ENCODE measurements at places on chromosomes 7 and 10.

DNA sequence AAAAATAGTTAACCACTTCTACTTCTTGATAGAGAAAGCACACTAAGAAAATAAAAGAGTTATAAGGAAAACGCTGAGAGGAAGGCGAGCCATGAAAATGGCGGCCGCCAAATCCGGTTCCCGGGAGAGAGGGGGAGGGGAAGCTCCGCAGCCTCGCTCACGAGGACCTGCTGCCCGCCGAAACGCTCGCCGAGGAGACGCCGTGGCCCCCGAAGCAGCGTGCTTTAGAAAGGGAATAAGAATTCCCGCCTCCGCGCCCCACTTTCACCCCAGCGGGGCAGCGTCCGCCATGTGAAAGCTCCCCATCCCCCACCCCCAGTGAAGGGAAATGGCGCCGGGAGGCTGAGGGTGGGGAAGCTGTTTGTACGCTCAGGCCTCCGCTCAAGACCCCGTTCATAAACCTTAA, 505 bp downstream of the HNRNPA2B1 start:
- no peak for DNase-seq

DNA sequence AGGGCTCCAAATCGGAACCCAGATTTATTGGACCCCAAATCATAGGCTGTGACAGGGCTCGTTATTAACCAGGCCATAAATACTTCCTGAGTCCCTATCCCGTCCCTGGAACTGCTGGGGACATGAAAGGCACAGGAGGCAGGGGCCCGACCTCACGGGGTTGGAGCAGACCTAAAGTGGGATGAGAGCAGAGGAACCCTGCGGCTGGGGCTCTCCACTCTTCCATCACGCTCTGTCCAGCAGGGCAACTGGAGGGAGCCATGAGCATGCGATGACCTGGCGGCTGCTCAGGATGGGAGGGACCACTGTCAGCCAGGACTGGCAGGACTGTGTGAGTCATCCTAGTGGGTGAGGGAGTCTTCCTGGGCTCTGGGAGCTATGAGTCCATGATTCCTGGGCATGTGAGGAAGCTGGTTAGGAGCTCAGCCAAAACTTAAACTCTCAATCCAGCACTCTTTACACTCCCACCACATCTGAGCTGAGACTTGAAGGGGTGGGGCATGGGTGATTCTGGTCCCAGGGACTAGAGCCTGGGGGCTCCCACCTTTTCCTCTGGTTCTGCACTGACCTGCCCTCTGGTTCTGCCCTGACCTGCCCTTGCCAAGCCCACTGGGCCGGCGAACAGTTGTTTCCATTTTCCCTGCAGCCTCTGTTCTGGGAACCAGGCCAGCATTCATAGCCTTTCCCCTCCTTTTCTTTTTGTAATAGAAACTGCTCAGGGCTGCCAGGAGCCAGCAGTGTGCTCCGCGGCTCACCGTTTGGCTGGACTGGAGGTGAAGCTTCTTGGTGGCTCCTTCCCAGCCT, 47.1 kb downstream of the SYPL1 start:
- peak; percentile 74 for DNase-seq

GRCh38 chr7:66304536-66304935, 99.4 kb downstream of the TPST1 start:
- no peak for DNase-seq

GRCh38 chr10:109887243-109887642, 36.1 kb downstream of the XPNPEP1 start:
- no peak for DNase-seq

- DNase-seq = peak; percentile 96
Observed at GRCh38 chr7:1536743-1537534, 6.4 kb downstream of the MAFK start.

DNA sequence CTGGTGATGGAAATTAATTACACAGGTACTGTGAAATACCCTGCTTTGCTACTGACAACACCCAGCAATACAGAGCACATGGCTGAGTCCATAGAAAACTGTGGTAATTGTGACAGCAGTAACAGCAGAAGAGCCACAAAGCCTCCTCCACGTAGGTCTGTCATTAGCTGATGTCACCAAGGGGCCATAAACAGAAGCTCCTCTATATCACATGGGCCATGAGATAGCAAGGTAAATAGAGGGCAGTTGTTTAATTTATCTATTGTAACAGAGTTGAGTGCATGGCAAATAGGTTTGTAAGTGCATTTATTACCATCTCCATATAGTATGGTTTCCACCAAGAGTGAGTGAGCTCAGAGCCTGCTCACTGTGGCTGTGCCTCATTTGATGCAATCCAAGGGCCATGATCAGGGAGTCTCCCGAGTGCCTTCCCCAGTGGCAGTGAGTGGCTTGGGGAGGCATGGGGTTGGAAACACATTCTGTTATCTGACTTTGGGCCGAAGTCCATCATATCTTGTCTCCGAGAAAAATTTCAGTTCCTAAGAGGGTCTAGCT, 281.2 kb downstream of the SKAP2 start:
- DNase-seq = no peak

- no peak for DNase-seq
Observed at GRCh38 chr10:89670926-89671325, 25.9 kb upstream of the PANK1 start.

GRCh38 chr10:86372784-86373239, 6.2 kb upstream of the GRID1 start:
- DNase-seq = no peak

- DNase-seq = no peak
Observed at GRCh38 chr10:59085711-59086502, 90.5 kb upstream of the PHYHIPL start.

- no peak for DNase-seq
Observed at GRCh38 chr10:50432211-50433009, 181.1 kb upstream of the ASAH2 start.

- no peak for DNase-seq
Observed at GRCh38 chr10:51640120-51640819, 59.1 kb downstream of the CSTF2T start.

GRCh38 chr7:11638011-11638774, 193.8 kb downstream of the THSD7A start:
- DNase-seq = no peak

- DNase-seq = no peak
Observed at GRCh38 chr7:37198041-37198905, 250.4 kb downstream of the ELMO1 start.

GRCh38 chr10:119318411-119319160, 111.2 kb downstream of the GRK5 start:
- DNase-seq = no peak

DNA sequence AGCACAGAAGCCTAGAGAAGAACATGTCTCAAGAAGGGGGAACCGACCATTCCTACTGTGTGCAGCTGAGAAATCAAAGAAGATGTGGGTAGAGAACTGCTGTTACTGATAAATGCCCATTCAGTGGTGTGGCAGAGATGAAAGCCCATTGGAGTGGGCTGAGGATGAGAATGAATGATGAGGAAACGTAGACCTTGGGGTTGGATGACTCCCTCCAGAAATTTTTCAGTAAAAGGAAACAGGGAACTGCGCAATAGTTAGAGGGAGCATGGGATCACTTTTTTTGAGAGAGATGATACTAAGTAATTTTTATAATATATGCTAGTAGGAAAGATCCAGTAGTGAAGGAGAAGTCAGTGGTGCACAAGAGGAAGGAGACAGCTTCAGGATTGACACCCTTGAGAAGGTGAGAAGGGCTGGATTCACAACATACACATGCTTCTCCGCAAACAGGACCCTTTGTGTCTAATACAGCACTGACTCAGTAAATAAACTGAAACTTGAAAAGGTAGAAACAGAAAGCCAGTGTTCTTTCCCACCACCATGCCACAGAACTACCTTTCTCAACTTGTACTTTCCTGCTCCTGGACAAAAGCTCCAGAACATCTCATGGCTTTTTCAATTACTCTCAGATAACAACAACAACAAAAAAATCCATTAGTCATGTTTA, 104.7 kb upstream of the IL6 start:
- no peak for DNase-seq

DNA sequence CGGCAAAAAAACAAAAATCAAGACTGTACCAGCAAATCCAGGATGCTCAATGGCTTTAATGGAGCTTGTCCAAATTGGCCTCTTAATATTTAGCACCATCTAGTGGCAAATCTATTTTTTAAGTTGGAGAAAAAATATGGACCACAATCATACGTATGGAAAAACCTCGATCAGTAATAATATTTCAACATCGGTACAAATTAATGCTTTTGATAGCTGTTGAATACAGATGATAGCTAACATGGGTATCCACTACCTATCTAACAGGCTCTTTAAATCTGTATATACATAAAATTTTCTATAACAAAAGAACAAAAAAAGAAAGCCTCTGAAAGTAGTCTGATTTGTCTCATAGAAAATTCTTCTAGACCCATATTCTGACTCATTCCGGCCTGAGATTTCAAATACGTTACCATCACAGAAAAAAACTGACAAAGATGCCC, 29.2 kb downstream of the COA1 start:
- DNase-seq = peak; percentile 33

DNA sequence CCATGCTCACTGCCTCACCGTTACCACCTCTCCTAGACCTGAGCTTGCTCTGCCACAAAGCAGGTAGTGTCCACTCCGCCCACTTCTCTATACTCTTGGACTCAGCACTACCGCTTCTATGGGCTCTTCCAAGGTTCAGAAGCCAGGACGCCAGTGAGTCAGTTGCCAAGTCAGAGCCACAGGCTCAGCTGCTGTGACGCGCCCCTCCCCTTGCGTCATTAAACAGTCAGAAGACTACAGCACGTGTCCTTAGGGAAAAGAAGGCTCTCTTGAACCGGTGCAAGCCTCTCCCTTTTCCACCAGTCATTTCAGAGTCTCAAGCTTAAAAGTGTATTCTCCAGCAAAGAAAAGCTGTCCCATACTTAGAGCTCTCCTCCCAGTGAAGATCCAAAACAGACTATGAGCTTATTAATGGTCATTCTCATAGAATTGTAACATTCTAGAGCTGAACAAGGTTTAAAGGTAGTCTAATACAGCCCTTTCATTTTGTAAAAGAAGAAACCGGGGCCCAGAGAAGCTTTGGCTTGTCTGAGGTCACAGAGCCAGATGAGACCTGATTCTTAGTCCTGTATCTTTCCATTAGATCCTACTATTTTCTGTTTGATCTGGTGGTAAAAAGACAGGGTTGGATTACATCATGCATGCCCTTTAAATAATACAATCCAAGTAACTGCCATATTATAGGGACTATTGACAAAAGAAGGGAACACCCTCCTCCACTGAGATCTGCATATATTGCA, 40.9 kb upstream of the MET start:
- no peak for DNase-seq

DNA sequence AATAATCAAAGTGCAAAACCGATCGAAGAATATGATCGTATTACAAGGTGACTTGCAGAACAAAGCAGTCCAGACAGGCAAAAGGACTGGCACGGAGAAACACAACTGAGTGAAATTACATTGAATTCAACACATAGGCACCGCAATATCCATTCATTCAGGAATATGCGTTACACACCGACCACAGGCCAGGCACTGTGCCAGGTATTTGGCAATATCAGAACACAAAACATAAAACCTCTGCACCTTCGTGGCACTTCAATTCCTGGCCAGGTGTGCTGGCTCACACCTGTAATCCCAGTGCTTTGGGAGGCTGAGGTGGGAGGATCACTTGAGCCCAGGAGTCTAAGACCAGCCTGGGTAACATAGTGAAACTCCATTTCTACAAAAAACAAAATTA, 187.9 kb downstream of the DIP2C start:
- no peak for DNase-seq

GRCh38 chr10:102795453-102796406, 41.5 kb downstream of the CYP17A1 start:
- no peak for DNase-seq

DNA sequence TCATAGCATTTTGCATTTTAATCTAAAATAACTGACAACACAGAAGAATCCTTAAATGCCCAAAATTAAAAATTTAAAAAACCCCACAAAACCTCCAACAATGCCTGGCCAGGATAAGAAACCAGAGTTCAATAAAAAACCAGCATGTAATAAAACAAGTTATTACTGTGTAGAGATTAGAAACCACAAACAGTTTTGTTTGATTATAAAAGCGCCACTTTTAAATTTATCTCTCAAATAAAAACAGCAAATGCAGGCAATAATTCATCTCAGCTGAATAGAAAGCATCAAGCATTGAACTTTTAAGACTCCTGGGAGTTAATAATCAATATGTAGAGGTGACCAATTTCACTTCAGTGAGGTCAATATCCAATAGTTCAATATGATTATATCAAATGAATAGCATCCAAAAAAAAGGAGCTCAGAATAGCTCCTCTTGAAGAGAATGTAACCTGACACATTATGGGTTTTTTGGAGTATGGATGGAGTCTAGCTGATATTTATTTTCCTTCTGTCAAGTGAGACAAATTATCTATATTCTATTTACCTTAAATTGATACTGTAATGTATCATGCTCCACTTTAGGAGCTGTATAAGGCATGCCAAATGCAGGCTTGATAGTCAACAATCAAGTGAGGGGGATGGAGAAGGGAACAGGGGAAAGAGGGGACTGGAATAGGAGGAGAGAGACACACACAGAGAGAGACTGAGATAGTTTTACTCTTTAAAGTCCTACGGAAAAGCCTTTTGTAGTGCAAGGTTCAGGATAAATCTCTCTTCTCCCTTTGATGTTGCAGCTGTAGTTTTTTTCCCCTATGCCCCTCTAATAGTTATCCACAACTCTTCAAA, 130.9 kb downstream of the RSU1 start:
- no peak for DNase-seq

DNA sequence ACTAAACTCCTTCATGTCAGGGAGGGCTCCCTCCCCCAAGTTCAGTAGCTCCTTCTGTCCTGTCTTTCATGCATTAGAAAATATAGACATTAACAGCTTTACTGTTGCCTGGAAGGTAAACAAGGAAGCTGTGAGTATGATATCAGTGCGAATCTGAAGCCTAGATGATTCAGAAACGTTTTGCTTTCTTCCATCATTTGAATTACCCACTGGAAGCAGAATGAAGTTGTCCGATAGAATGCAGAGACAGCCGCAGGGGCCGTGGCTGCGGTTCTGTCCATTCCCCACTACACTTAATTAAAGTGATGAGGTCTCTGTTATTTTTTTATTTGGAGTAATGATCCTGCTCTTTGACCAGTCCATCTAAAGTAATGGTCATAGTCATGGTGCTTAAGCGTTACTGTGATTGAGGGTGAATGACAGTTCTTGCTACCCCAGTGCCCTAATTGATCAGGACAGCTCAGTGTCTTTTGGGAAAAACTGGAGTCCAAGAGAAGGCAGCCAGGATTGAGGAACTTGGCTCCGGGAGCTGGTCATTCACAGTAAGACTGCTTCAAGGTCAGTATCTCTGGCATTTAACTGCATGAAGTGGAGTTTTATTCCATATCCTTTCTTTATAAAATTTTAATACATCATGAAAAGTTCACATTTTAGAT, 69.9 kb downstream of the PTPRE start:
- no peak for DNase-seq

DNA sequence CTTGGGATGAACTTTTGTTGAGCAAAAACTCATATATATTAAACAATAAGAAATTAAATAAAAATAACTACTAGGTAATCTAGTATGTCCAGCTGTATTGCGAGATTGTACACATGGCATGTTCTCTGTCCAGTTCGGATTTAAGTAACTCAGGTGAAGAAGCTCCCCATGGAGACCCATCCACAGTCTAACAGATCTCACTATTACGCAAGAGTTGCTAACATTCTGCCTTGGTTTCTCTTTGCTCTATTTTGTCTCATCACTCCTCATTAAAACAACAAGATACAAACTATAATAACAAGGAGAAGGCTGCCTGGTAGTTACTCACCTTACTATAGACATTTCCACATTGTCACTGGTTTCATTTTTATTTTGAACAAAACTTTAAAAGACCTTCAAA, 1372.3 kb upstream of the CELF2 start:
- DNase-seq = no peak

Measured in smooth muscle cell of the brain vasculature (primary cell).